ENCODE measurements at places on chromosomes 7 and 10. TPM values are rescaled to one million over a fixed set of nuclear protein-coding genes. Genes with fewer than 3 reads are reported as not detected.

DNA sequence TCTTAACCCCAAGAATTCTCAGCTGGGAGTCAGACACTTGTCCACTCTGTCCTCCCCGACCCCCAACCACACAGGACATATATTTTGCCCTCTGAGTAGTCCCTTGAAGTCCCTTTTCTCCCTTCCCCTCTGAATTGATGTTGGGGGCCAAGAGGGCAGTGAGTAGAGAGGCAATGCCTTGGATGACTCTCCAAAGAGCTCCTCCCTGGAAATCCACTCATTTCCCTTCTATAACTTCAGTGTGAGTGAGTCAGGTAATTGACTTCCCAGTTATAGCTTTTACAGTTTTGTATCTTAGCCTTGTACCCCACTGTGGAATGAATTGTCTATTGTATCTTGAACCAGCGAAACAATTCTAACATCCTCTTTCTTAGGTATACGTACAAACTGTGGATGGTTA is 9.2 kb upstream of the ODAD2 start:
- no peak for DNase-seq

DNA sequence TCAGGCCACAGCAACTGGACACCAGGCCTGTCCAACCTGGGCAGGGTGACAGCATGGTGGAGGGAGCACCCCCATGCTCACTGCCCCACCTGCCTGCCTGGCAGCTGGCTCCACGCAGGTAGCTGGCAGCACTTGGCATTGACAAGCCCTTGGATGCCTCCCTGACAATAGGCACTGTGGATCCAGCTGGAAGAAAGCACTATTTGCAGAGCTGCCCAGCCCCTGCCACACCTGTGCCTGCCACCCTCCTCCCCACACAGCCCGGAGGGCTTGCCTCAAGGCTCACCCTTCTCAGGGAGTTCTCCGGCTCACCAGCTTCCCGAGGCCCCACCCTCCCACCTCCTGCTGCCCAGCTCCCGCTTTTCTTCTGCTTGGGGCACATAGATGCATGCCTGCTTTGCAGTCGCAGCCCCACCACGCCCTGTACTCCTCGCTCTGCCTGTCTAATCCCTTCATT is 160.1 kb downstream of the NEURL1 start:
- DNase-seq: no peak

DNA sequence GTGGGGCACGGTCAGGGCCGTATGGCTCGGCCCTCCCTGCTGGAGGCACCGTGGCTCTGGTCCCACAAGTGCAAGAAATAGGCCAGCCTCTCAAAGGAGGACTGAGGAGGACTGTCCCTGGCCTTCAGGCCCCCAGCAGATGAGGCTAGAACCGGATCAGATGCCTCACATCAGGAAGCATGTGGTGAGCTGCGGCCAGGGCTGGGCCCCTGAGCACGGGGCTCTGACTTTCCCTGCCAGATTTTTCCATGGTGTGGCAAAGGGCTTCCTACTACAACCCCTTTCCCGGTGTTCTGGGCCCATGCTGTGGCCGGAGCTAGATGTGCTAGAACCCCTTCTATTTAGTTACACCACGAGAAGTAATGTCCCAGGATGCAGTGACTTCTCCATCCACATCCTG is 100.4 kb downstream of the TCERG1L start:
- no peak for DNase-seq

DNA sequence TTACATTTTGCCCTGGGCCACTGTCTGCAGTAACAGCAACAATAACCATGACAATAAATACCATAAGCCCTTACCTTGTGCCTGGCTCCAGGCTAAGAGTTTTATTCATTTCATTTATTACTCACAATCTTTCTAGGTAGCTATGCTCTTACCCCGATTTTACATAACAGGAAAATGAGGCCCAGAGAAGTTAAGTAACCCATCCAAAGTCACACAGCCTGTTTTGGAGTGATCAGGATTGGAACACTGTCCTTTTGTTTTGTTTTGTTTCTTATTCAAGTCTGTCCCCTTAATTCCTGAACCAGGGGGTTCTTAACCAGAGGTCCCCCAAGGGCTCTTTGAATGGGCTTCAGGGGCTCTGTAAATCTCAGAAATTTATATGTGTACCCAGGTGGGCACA is 4.2 kb upstream of the LBX1 start:
- no peak for DNase-seq

GRCh38 chr10:78337646-78338391 is 304.2 kb downstream of the RPS24 start:
- no peak for DNase-seq

Gene GRM3
- 1.7 TPM for total RNA-seq

DNA sequence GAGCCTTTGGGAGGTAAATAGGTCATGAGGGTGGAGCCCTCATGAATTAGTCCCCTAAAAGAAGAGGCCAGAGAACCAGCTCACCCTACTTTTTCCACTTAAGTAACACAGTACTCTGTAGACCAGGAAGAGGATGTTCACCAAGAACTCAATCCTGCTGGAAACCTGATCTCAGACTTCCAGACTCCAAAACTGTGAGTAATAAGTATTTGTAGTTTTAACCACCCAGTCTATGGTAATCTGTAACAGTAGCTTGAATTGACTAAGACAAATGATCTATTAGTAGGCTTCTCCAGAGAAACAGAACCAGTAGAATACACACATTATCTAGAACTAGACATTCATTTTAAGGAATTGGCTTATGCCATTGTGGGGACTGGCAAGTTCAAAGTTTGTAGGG is 51.5 kb downstream of the ANKMY2 start:
- no peak for DNase-seq

DNA sequence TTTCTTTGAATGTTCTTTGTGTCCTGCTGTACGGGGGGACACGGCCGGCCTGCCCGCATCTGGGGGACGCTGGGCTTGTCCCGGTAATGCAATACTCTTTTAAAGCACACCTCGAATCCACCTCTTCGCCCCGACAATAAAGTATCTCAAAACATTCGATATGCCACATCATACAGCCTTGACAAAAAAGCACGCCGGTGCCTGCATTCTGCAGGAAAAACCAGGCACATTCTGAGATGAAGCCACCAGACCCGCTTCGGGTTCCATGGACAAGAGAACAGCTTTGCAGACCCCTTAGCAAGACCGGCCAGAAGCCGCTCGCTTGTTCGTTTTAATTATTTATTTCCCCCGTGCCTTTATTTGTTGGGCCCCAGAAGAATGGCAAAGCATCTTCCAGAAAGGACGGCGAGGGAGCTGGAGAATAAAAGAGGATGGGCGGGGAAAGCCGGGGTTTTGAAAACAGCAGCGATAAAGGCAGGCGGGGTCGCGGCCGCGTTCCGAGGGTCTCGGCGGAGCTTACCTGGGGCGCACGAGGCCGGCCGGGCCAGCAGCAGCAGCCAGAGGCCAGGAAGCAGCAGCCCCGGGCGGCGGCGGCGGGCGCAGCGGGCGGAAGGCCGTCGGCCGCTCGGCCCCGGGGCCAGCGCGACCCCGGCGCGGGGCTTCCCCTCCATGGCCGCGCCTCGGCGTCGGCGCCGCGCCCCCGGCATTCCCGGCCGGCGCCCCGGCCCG is 462 bp downstream of the KIAA1549 start:
- peak; percentile 27 for DNase-seq

Gene ANKRD30A
- total RNA-seq: 0.72 TPM

Gene NRAP
- total RNA-seq: not detected

DNA sequence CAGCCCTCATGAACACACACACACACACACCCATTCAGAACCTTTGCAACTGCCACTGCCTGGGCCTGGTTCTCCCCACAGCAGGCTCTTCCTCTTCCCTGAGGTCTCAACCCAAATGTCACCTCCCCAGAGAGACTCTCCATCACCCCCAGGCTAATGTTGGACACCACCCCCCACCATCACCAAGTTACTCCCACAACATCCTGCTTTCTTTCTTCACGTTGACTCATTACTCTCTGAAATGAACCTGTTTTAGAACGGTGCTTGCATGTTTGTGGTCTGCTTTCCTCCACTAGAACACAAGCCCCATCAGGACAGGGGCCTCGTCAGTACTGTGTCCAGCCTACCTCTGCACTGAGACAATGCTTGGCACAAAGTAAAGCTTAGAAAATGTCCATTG is 16.0 kb downstream of the AFAP1L2 start:
- DNase-seq: no peak

DNA sequence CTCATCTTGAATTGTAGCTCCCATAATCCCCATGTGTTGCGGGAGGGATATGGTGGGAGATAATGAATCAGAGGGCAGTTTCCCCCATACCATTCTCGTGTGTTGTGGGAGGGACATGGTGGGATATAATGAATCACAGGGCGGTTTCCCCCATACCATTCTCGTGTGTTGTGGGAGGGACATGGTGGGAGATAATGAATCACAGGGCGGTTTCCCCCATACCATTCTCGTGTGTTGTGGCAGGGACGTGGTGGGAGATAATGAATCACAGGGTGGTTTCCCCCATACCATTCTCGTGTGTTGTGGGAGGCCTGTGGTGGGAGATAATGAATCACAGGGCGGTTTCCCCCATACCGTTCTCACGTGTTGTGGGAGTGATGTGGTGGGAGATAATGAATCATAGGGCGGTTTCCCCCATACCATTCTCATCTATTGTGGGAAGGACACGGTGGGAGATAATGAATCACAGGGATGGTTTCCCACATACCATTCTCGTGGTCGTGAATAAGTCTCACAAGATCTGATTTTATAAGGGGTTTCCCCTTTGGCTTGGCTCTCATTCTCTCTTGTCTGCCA is 271.0 kb downstream of the MAD1L1 start:
- DNase-seq: no peak

Gene INMT
- 151 TPM for total RNA-seq

GRCh38 chr7:16645593-16646471 is at the start of the genes ANKMY2 and BZW2:
Gene ANKMY2 (minus strand): TSS chr7:16645754. CDS start chr7:16645573, 181 bp downstream.
Gene BZW2 (plus strand): TSS chr7:16646181. CDS start chr7:16665444, 19,263 bp downstream.
- DNase-seq: peak; percentile 98

Gene SLC18A2
- 4.1 TPM for total RNA-seq

DNA sequence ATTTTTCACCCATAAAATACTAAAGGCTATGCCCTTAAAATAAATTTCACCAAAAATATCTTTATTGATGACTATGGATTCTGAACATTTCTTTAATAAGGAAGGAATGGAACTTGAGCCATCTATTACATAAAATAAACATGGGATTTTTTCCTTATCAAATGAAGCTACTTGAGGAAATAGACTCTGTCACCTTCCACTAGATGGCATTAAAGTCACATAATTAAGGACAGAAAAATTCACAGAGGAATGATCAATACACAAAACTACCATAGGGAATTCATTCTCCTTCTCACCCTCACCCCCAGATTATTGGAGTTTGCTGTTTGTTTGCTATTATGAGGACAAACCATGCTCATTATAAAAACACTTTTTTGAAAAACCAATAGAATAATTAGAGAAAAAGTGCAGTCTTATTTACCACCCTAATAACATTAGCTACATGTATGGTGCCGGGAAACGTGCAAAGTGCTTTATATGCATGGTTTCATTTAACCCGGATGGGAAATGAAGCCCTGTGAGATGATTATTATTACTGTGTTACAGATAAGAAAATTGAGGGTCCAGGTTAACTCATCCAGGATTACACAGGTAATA is 21.1 kb upstream of the FOXI2 start:
- DNase-seq: peak; percentile 15

DNA sequence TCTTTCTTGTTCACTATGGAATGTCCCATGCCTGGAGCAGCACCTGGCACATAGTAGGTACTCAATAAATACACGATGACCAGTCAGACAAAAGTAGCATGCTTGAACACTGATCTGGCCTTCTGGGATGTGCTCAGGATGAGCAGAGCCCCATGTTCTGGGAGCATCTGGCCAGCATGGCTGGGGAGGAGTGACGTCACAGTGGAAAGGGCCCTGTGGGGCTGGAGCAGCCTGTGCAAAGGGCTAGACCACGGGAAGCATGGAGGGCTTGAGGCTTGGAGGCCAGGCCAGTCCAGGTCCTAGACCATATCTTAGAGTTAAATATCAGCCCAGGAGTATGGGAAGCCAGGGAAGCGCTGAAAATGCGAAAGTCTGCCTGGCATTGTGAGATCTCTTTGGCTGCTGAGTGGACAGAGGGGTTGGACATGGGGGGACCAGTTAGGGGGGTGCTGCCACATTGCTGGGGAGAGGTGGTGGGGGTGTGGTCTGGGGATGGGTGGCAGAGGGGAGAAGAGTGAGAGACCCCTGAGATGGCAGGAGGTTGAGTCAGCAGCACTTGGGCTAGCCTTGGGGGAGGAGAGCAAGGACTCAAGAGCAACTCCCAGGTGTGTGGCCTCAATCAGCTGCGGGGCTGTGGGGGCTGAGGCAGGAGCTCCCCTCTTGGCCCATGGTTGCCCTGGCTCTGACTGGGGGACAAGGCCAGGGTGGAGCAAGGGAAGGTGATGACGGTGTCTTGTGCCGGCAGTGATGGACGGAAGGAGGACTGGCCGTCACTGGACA is 34.9 kb downstream of the ZCCHC24 start:
- DNase-seq: no peak

DNA sequence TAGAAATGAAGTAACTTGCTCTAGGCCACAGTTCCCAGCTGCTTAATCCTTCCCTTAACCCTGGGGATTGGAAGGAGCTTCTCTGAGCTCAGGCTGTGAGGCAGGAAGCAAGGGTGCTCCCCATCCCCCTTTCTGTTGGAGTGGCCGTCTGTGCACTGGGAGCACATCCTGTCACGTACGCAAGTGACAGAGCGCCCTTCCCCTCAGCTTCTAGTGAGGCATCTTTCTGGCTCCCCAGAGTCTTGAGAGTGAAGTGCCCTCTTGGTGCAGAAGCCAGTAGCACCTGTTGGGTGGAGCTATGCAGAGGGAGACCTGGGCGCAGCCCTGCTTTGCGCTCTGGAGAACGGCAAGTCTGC is 47.8 kb downstream of the SHH start:
- DNase-seq: no peak

GRCh38 chr7:86749741-86750665 is 106.3 kb downstream of the GRM3 start:
- no peak for DNase-seq

Gene PDLIM1
- total RNA-seq: 38.0 TPM

DNA sequence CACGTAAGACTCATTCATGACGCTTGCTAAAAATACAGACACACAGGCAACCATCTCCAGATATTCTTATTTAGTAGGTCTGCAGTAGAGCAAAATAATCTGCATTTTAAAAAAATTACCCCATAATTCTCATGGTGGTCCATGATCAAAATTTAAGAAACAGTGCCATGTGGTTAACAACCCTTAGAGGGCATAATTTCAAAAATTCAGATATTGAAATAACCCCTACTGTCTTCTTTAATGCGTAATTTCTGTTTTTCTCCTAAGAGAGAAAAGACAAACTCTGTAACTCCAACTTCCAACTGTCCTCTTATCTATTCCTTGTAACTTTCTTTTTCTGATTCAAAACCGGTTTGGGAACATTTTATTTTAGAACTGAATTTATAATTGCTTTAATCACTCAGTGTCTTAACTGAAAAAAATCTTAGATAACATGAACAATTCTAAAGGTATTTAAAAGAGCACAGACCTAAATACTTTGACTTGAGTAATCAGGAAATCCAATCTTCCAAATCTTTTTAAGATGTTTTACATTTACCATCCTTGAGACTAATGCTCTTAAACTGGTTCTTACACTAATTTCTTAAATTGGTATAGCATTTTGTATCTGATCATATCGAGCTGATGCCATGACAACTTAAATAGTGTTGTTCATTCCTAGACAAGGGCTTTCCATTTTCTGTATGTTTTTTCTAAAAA is 148.0 kb downstream of the GALNT11 start:
- peak; percentile 9 for DNase-seq

Gene ABCB1
- total RNA-seq: 8.7 TPM
